ENCODE measurements at places on chromosomes 6 and 20.
A peak's percentile ranks its signal among the peaks of the same experiment; 100 is the strongest.

DNA sequence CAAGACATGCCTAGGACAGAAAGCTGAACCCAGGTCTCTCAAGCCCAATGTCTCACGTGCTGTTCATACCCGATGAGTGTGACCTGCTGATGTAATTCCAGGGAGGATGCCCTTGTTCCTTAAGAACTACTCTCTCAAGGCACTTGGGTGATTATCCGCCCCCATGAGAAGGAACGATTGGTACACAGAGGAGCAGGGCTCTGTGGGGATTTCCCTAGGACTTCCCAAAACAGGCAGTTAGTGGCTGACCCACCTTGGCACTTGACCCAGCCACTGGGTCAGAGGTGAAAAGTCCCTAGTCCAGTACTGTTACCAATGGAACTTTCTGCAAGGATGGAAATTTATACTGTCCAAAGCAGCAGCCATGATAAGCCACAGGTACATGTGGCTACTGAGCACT is 9.2 kb upstream of the BPIFB6 start:
- DNase-seq, result no peak

GRCh38 chr6:25498505-25498904 is 153.5 kb upstream of the SCGN start:
- DNase-seq, result no peak

- DNase-seq, result no peak
Measured at GRCh38 chr6:128118401-128118800, 217.5 kb upstream of the THEMIS start.

DNA sequence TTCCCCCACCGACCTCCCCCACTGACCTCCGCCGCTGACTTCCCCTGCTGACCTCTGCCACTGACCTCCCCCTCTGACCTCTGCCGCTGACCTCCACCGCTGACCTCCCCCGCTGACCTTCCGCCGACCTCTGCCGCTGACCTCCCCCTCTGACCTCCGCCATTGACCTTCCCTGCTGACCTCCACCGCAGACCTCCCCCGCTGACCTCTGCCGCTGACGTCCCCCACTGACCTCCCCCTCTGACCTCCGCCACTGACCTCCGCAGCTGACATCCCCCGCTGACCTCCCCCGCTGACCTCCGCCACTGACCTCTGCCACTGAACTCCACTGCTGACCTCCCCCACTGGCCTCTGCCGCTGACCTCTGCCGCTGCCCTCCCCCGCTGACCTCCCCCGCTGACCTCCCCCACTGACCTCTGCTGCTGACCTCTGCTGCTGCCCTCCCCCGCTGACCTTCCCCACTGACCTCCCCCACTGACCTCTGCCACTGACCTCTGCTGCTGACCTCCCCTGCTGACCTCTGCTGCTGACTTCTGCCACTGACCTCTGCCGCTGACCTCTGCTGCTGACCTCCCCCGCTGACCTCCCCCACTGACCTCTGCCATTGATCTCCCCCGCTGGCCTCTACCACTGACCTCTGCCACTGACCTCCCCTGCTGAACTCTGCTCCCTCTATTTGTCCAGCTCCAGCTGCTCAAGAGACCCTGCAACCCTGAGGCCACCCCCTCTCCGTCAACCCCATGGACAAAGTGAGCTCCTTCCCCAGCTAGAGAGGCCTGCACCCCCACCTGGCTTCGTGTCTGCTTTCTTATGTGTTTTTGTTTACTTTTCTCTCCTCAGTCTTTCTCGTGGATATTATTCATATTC is 91.4 kb upstream of the AFDN start:
- DNase-seq, result no peak

DNA sequence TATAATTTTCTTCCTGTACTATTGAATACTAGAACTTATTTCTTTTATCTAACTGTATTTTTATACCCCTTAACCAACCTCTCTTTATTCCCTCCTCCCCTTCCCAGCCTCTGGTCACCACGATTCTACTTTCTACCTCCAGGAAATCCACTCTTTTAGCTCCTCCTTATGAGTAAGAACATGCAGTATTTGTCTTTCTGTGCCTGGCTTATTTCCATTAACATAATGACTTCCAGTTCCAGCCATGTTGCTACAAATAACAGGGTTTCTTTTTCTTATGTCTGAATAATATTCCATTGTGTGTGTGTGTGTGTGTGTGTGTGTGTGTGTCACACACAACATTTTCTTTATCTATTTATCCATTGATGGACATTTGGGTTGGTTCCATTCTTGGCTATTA is 152.3 kb upstream of the OLIG3 start:
- DNase-seq, result no peak

GRCh38 chr6:144378437-144378836 is 93.3 kb downstream of the UTRN start:
- DNase-seq, result no peak

GRCh38 chr20:52747845-52748284 is 224.3 kb upstream of the TSHZ2 start:
- DNase-seq, result peak; percentile 27

- DNase-seq, result peak; percentile 45
Measured at GRCh38 chr6:123715006-123715863, 78.5 kb upstream of the TRDN start.

DNA sequence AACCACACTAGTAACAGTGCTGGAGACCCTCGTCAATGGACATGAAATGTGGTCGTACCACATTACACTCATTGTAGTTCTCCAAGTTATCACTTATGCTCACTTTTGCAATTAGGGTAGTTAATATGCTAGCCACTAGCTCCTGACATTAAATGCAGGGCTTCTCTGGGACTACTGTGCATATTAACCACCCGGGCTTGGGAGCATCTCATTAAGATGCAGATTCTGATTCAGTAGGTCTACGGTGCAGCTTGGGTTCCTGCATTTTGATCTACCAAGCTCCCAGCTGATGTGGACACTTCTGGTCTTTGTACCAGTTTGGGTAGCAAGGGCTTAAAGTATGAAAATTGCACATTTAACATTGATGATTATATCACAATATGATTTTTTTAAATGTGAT is 98.0 kb downstream of the ZFP64 start:
- no peak for DNase-seq

GRCh38 chr6:250676-251075 is 41.6 kb upstream of the DUSP22 start:
- DNase-seq, result no peak

- no peak for DNase-seq
Measured at GRCh38 chr20:4113615-4114603, 98.6 kb upstream of the RNF24 start.

DNA sequence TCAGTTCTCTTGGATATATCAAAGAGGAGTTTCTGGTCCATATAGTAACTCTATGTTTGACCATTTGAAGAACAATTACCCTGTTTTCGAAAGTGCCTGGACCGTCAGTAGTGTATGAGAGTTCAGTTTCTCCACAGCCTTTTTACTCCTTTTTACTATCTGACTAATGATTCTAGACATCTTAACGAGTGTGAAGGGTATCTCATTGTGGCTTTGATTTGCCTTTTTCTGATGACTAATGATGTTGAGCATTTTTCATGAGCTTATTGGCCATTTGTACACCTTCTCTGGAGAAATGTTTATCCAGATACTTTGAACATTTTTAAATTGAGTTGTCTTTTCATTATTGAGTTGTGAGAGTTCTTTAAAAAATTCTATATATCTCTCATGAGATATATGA is 114.9 kb upstream of the ATXN1 start:
- no peak for DNase-seq

DNA sequence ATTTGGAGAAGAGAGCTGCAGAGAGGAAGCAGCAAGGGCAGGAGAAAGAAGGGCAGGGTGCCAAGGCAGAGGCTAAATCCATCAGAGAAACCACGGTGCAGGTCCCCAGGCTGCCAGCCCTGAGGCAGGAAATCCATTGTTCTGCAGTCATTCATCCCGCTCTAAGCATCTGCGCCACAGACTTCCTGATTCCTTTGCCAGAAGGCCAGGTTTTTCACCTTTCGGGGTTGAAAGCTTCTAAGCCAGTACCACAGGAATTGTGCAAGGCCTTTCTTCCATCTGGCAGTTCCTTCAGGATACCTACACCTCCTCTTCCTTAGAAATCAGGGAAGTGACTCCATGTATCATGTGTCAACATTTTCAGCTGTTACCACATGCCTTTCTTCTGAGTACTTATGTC is 45.6 kb downstream of the ADGRF5 start:
- DNase-seq, result peak; percentile 84

GRCh38 chr6:129335792-129336191 is 374.2 kb downstream of the ARHGAP18 start:
- DNase-seq, result no peak

GRCh38 chr6:161095916-161096315 is 104.3 kb downstream of the MAP3K4 start:
- no peak for DNase-seq

DNA sequence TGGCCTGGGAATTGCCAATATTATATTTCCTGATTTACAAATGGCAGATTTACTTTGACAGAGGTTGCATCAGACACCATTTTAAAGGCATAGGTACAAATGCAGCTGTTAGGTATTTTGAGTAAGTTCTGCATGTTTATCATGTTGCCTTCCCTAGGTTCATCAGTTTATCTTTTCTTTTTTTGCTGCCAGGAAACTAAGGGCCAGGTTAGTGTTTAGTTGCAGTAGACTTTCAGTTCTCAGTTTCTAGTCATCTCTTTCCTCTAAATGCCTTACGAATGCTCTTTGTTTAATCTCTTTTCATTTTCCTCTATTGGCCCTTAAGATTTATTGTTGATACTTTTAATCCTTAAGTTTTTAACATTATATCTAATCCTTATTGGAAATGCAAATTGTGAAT is 129.9 kb downstream of the SMAP1 start:
- no peak for DNase-seq

DNA sequence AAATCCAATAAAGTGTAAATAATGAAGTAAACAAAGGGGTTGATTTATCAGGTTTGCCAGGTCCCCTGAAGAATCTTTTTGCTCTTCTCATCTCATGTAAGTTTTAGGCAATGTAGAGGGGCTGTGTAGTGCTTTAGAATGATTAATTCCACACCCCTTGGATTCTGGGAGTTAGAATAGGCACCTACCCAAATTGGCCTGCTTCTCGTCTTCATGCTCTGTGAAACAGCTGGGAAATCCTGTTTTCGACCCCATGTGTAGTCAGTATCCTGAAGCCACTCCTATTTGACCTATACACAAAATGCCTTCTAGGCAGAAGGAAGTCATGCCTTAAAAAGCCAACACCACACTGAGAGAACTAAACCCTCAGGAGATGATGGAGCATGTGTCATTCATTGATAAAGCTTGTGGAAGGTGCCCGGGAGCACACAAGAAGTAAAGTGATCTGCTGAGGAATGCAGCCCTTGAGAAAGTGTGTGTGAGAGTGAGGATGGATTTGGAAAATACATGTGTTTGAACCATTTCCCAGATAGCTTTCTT is 170.9 kb downstream of the KLHL32 start:
- no peak for DNase-seq

DNA sequence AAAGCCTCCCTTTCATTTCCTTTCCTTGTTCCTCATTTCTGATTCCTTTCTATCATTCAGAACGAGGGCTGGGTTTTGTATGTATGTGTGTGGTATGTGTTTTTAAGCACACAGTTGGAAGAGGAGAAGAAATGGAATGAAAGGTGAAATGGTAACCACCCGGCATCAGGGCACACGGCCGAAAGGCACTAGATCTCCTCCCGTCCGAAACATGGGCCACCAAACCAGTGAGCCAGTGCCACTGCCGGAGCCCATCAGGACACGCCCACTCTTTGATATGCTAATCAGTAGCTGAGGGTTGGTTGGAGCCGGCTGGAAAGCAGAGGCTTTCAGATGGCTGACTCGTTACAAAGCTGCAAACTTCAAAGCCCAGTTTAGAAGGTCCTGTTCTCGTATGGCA is 228.6 kb upstream of the JARID2 start:
- DNase-seq, result no peak

- no peak for DNase-seq
Measured at GRCh38 chr20:32626859-32627636, 41.9 kb upstream of the NOL4L start.

DNA sequence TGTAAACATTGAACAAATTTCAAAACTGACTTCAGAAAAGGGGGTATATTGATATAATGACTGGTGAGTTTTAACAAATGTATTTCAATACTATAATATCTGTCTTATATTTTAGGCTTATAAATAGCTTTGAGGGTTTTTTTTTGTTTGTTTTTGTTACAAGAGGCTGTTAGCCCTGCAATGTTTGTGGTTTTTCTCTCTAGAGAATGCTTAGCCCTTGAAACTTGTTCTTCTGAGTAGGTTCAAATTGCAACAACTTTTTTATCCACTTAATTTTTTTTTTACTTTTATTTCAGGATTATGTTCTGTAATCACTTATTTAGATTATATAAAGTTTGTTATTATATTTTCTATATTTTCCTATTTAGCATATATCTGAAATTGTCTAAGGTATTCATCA is 333.2 kb downstream of the RIMS1 start:
- no peak for DNase-seq

- DNase-seq, result no peak
Measured at GRCh38 chr6:35228481-35228880, 14.7 kb downstream of the SCUBE3 start.
